ENCODE measurements at places on chromosomes 6 and 20. TPM values are rescaled to one million over a fixed set of nuclear protein-coding genes. Genes with fewer than 3 reads are reported as not detected.

TXLNB gene
- 3.5 TPM for total RNA-seq

CRISP3 gene
- 1.2 TPM for total RNA-seq

TPD52L2 gene
- total RNA-seq, result 141 TPM

PEX7 gene
- 6.1 TPM for total RNA-seq

- no peaks in the 10 kb centered on the region for H3K27me3 ChIP-seq
- no peak overlapping the region for H3K27ac ChIP-seq
- H3K4me3 ChIP-seq, result no peak overlapping the region
- no peaks in the 10 kb centered on the region for H3K36me3 ChIP-seq
- H3K4me1 ChIP-seq, result no peaks in the 10 kb centered on the region
- DNase-seq, result no peak
These were observed 137.6 kb downstream of the OTOR start for GRCh38 chr20:16885746-16886145.

- peak; percentile 80 for DNase-seq
- H3K27me3 ChIP-seq, result no peaks in the 10 kb centered on the region
- H3K36me3 ChIP-seq, result peaks cover 12% of the 10 kb centered on the region
- H3K4me1 ChIP-seq, result no peaks in the 10 kb centered on the region
- H3K4me3 ChIP-seq, result no peak overlapping the region
These were observed 115.4 kb downstream of the JPH2 start for GRCh38 chr20:44071526-44072111.

- peaks cover 13% of the 10 kb centered on the region for H3K4me1 ChIP-seq
- H3K27ac ChIP-seq, result peak overlapping the region; percentile 12
- DNase-seq, result no peak
- no peaks in the 10 kb centered on the region for H3K27me3 ChIP-seq
- H3K4me3 ChIP-seq, result no peak overlapping the region
- H3K36me3 ChIP-seq, result peaks cover 30% of the 10 kb centered on the region
These were observed 61.2 kb downstream of the RPP40 start for GRCh38 chr6:4942673-4943009.

DNA sequence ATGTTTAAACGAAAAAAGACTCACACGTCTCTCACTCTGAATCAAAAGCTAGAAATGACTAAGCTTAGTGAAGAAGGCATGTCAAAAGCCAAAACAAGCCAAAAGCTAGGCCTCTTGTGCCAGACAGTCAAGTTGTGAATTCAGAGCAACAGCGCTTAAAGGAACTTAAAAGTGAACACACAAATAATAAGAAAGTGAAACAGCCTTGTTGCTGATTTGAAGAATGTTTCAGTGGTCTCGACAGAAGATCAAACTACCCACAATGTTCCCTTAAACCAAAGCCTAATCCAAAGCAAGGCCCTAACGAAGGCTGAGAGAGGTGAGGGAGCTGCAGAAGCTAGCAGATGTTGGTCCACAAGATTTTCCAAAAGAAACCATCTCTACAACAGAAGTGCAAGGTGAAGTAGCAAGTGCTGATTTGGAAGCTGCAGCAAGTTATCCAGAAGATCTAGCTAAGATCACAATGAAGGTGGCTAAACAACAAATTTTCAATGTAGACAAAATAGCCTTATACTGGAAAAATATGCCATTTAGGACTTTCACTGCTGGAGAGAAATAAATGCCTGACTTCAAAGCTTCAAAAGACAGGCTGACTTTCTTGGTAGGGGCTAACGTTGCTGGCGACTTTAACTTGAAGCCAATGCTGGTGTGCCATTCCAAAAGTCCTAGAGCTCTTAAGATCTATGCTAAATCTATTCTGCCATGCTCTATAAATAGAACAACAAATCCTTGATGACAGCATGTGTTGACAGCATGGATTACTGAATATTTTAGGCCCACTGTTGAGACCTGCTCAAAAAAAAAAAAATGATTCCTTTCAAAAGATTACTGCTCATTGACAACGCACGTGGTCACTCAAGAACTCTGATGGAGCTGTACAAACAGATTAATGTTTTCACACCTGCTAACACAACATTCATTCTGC lies 40.3 kb downstream of the SEC63 start:
- H3K36me3 ChIP-seq, result peaks cover 41% of the 10 kb centered on the region
- H3K4me3 ChIP-seq, result no peak overlapping the region
- H3K27me3 ChIP-seq, result no peaks in the 10 kb centered on the region
- no peak overlapping the region for H3K27ac ChIP-seq
- no peak for DNase-seq

DNA sequence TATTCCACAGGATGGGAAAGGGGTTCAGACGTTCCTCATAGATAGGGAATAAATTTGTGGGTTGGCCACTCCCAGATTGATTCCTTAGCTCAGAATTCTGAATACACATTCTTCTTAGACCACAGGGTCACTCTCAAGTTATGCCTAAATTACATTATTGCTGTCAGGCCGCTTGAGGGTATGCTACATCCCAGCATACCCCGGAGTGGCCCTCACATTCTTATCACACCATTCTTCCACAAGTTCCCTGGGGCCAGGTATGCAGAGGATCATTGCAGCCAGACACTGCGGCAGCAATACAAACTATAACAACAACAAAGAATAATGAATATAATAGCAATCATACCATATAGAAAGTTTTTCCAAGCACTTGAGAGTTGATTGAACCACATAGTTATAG lies 237.9 kb upstream of the SOX4 start:
- H3K4me1 ChIP-seq, result no peaks in the 10 kb centered on the region
- H3K27me3 ChIP-seq, result no peaks in the 10 kb centered on the region
- no peak overlapping the region for H3K4me3 ChIP-seq
- no peak overlapping the region for H3K27ac ChIP-seq
- no peak for DNase-seq

DNA sequence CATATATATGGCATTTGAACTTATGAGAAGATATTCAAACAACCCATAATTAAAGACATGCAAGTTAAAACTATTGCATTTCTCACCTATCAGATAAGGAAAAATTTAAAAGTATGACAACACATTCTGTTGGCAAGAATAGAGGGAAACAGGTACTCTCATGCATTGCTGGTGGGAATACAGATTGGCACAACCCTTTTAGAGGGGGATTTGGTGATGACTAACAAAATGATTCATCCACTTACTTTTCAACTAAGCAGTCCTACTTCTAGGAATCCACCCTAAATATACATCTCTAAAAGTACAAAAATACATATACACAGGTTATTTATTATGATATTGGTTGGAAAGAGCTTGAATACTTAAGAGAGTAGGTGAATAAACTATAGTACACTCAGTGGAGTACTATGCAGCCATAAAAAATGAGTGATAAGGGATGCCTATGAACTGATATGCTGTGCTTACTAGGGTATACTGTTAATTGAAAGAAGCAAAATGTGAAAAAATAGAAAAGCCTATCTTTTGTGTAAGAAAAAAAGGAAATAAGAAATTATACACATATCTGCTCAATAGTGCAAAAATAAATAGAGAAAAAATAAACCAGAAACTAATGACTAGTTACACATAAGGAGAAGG lies 42.2 kb downstream of the ADAT2 start:
- no peak for DNase-seq
- H3K4me3 ChIP-seq, result no peak overlapping the region
- no peaks in the 10 kb centered on the region for H3K27me3 ChIP-seq
- H3K4me1 ChIP-seq, result no peaks in the 10 kb centered on the region
- no peak overlapping the region for H3K27ac ChIP-seq
- no peaks in the 10 kb centered on the region for H3K36me3 ChIP-seq

- no peak overlapping the region for H3K4me3 ChIP-seq
- H3K27me3 ChIP-seq, result no peaks in the 10 kb centered on the region
- peak overlapping the region; percentile 2 for H3K27ac ChIP-seq
- no peaks in the 10 kb centered on the region for H3K4me1 ChIP-seq
- no peaks in the 10 kb centered on the region for H3K36me3 ChIP-seq
These were observed 25.7 kb upstream of the OGFRL1 start for GRCh38 chr6:71262914-71263313.
